Activated T-cell treated with anti-CD3 and anti-CD28 coated beads for 4 hours (primary cell): ENCODE measurements at places on chromosomes 5 and 9.

DNA sequence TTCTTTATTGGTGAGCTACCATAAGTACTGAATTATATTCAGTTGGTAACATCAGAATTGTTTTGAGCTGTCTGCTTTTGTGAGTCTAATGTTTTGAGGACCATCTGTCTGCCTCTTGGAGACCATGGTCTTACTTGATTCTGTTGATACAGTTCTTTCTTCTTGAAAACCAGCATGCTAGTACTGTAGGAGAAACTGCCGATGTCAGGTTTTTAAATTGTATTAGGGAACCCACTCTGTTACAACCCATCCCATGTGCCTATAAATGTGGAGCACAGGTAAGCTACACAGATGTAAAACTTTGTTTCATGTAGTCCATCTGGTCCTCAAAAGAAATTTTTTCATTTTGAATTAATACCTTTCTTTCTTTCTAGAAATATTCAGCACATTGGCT, 103.4 kb upstream of the DMRTA1 start:
- DNase-seq, result no peak

DNA sequence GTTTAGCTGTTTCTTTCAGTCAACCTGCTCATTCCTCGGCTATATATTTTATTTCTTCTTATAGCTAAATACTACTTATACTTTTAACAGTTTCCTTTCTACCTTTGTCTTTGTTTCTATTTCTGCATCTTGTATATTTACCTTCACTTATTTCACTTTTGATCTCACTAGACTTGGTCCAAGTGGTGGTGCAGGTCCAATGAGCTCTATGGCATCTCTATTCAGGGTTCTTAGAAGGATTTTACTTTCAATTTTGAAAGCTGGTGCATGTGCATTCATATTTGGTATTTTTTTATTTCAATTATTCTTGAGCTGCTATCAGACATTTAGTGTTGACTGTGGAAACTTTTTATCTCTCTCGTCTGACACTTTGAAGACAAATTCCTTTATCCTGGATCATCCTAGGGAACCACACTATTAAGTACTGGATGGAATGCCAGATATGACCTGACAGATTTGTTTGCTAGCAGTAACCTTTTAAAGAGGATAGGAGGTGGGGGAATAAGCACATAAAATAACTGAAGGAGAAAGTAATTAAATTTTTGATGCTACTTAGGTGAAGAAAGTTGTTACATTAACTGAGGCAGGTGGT, 123.1 kb upstream of the PJA2 start:
- DNase-seq, result no peak

GRCh38 chr5:68548959-68549676, 333.6 kb downstream of the PIK3R1 start:
- DNase-seq, result no peak

GRCh38 chr9:111176511-111176910, 138.2 kb upstream of the LPAR1 start:
- DNase-seq, result no peak

DNA sequence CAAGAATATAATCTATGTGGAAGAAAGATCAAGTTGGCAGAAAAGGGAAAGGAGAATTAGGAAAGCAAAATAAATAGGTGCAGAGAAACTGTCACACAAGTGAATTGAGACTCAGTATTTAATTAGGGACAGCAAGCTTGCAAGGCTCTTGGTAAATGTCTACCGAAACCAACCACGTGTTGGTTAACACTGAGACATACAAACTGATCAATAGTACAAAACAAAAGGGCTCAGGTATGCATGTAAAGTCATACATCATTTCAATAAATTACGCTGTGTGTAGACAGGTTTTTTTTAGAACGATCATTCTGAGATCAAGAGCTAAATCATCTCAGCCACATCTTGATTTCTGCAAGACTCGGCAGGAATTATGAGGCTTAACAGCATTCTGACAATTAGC, 225.4 kb downstream of the EBF1 start:
- DNase-seq, result no peak

GRCh38 chr5:74393943-74394342, 246.6 kb downstream of the ENC1 start:
- no peak for DNase-seq

GRCh38 chr9:8430945-8431344, 631.4 kb upstream of the DMAC1 start:
- no peak for DNase-seq

DNA sequence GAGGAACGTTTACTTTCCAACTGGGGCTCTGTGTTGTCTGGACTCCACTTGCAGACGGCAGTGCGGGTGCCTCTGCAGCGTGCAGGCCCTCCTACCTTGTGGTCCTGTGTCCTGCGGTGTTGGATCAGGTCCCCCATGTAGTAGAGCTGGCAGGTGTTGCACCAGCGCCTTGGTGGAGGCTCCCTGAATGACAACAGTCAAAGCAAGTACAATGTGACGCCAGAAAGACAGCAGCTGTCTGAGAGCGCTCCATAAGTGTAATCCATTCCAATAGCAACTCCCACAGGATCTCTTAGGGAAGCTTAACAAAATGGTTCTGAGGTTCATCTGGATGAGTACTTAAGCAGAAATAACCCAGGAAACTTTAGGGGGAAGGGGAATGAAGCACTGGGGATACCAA, 9.9 kb downstream of the BBLN start:
- no peak for DNase-seq

- no peak for DNase-seq
Observed at GRCh38 chr5:65446682-65447081, 35.0 kb downstream of the ADAMTS6 start.

DNA sequence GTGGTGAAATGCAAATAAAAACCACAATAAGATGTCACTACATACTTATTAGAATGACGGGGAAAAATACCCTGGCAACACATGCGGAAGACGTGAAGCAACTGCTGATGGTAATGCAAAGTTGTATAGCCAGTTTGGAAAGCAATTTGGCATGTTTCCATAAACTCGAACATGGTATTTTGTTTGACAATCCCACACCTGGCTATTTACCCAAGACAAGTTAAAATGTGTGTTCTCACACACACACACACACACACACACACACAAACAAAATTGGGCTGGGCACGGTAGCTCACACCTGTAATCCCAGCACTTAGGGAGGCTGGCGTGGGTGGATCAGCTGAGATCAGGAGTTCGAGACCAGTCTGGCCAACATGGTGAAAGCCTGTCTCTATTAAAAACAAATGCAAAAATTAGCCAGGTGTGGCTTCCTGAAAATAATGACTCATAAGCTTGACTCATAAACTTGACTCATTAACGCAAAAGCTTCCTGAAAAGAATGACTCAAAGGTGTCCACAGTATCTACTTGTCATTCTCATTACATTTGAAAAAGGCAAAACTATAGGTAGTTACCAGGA, 456.5 kb downstream of the CDH18 start:
- DNase-seq, result no peak

- DNase-seq, result no peak
Observed at GRCh38 chr5:160486573-160486972, 64.9 kb downstream of the PTTG1 start.

DNA sequence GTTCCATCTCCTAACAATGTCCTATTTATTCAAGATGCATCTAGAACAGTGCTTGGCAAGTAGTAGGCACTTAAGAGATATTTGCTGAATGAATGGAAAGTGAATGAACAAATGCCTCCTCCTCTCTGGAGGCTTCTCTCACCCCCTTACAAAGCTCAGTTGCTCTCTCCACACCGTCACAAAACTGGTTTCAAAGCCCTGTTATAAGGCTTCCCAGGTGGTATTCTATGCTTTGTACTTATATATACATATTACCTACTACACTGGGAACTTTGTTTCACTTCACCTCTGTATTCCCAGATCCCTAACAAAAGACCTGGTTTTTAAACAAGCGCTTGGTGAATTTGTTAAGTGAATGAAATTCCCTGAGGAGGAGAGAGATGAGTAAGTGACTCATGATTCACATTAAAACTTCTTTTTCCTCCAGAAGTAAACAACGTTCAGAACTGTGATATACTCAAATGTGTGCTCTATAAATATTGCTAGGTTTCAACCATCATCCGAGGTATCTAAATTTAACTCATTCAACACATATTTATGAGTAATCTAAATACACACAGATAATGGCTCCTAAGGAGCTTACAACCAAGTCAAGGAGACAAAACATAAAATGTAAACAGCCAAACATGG, 36.0 kb downstream of the DENND1A start:
- no peak for DNase-seq

GRCh38 chr5:88677376-88677895, 205.5 kb downstream of the MEF2C start:
- DNase-seq, result no peak
